ENCODE measurements at places on chromosomes 3 and 15.

DNA sequence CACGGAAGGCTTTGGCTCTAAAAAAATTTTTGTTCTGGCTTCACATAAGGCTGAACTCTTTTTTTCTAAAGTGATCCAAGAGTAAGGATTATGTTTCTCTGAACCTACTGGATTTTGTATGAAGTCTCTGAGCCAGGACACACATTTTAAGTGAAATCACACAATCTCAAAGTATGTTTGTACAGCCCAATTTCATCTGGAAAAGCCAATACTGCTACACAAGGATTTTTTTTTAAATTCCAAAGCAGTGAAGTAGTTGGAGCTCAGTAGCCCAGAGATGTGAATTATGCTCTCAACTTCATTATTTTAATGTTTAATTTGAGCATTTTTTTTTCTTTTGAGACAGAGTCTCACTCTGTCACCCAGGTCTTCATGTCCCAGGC lies 243.9 kb downstream of the FAM43A start:
- DNase-seq: no peak

- DNase-seq: peak; percentile 61
Observed at GRCh38 chr3:4866866-4867265, 112.4 kb upstream of the BHLHE40 start.

DNA sequence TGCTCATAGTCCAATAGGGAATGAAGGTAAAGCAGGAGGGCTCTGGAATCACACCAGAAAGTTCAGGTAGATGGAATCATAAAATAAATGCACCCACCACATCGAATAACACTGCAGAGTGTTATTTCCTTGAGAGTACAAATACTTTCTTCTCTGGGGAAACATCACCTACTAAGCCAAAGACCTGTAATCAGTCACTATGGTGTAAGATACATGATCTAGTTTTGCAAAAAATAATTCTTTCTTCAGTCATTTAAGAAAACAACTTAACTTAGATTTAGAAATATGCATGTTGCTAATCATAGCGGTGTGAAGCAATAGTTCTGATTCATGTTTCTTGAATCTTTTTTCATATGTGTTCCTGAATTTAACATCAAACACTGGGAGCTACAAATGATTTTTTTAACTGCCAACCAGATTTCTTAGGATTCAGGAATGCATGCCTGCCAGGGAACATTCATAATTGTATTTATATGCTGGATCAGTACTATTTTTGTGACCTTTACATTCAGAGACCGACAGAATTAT lies 40.2 kb upstream of the MEIS2 start:
- no peak for DNase-seq

DNA sequence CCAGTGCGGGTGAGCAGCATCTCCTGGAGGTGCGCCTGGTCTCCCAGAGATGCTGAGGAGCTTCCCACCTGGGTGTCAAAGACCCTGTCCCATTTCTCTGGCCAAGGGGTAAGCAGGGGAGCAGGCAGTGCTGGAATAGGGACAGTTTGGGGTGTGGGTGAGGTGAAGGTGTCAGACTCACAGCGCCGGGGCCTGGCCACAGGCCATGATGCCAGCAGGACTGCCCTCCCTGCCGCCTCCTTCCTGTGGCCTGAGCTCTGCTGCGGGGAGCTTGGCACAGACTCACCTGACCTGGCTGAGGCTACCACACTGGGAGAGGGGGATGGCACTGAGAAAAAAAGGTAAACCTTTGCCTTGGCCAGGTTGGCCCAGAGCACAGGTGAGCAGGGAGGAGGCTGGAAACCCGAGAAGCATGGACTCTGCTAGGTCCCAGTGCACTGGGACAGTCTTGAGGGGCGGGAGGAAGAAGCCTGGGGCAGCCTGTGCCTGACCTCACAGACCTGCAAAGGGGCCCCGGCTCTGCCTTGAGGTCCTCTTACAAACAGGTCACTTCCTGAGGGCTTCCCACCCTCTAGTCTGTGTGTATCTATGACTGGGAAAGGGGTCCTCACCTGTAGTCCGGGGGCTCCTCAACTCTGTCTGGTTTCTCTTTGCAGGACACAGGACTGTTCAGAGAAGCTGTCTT lies 28.2 kb downstream of the GRAMD2A start:
- no peak for DNase-seq

DNA sequence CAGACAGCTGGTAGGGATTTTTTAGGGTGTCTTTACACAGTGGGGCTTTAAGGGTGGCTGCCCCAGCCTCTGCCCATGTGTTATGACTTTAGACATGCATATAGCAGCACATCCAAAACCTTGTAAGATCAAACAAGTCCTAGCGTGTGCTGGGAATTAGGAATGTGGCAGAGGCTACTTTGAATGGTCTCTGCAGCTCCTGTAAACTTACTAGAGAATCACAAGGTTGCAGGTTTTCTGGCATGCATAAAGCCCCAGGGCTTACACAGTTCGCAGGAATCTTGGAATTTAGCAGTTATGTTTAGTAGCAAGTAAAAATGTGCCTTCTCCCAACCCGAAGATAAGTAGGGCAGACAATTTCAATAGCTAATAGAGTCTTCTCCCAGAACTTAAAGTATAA lies 46.9 kb upstream of the COL6A6 start:
- DNase-seq: no peak

- DNase-seq: no peak
Observed at GRCh38 chr3:18177271-18177670, 247.9 kb downstream of the SATB1 start.

DNA sequence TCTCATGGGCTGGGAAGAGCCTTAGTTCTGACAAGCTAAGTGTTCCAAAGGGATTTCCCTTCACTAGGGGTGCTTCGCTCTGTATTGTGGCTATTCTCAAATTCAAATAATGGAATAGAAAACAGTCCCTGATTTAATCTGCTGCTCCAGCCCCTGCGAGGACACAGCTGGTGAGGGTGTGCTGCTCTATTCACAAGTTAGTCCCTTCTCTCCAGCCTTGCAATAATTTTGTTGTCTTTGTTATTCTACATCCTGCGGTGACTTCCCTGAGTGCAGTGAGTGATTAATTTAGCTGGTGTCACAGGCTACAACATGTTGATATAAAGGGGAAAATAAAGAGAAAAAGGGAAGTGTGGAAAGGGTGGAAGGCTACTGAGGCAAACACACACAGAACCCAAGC lies 180.5 kb upstream of the VEPH1 start:
- no peak for DNase-seq

GRCh38 chr3:122052968-122053367 lies 2.2 kb upstream of the CD86 start:
- no peak for DNase-seq

GRCh38 chr3:189001559-189001958 lies 170.2 kb upstream of the TPRG1 start:
- DNase-seq: no peak

DNA sequence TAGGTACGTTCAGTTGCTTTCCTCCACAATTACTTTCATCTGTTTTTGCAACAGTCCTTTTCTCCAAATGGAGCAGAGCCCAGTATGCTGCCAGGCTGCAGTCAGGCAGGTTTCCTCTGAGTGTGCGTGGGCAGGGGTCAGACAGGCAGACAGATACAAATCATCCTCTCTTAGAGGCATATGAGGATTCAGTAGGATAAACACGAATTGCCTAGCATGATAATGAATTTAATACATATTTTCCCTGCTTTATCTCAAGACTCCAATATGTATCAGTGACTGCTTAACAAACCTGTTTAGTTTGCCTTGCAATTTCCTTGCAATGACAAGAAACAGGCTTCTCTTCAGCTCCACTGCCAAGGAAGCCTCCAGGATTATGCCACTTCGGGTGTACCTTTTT lies 140.7 kb upstream of the NR2E3 start:
- DNase-seq: no peak

Measured in retinal pigment epithelial cell (primary cell).